ENCODE measurements at places on chromosomes 1 and 21. TPM values are rescaled to one million over a fixed set of nuclear protein-coding genes. Genes with fewer than 3 reads are reported as not detected.

Gene UMODL1
- not detected for total RNA-seq

Gene FMN2
- total RNA-seq: 4.6 TPM

Gene OR2T6
- not detected for total RNA-seq

Gene LYPD8
- total RNA-seq: not detected

Gene LCE1C
- not detected for total RNA-seq

Gene DEPDC1
- 21.6 TPM for total RNA-seq

Gene TENT5C
- 2.2 TPM for total RNA-seq

Gene S100A9
- total RNA-seq: 482 TPM

Gene RPS8
- 1,533 TPM for total RNA-seq

Gene DMBX1
- 2.4 TPM for total RNA-seq

Gene PPP2R5A
- total RNA-seq: 64.7 TPM

Gene PLA2G2C
- total RNA-seq: not detected

Gene CACNA1S
- not detected for total RNA-seq

Gene MYOG
- total RNA-seq: not detected

Gene MMEL1
- total RNA-seq: 1.8 TPM

Measured in PC-3 (cell line).